ENCODE measurements at places on chromosomes 5 and 9. TPM values are rescaled to one million over a fixed set of nuclear protein-coding genes. Genes with fewer than 3 reads are reported as not detected.

DNA sequence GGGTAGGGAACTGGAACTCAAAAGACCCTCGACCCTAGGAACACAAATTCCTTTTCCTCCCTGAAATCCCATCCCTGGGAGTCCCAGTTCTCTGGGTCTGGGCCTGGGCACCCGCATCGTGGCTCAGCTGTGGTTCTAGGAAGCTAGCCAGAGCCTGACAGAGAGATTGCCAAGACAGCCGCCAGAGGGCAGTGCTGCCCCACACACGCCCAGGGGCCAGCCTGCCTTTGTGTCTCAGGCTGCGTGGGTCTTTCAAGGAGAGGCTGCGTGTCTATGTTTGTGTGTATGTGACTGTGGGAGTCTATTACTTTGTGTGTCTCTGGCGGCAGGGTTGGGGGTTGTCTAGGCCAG, 32.0 kb upstream of the TTLL11 start:
- H3K4me1 ChIP-seq, result peaks cover 16% of the 10 kb centered on the region
- H3K4me3 ChIP-seq, result no peak overlapping the region
- H3K27me3 ChIP-seq, result peaks cover 40% of the 10 kb centered on the region
- no peak overlapping the region for H3K27ac ChIP-seq
- peak; percentile 93 for DNase-seq

The CYLC2 gene
- not detected for total RNA-seq

GRCh38 chr5:71862507-71863060, 143.5 kb downstream of the CARTPT start:
- no peaks in the 10 kb centered on the region for H3K36me3 ChIP-seq
- H3K4me1 ChIP-seq, result no peaks in the 10 kb centered on the region
- no peak for DNase-seq
- no peak overlapping the region for H3K27ac ChIP-seq
- H3K4me3 ChIP-seq, result no peak overlapping the region
- peaks cover 4% of the 10 kb centered on the region for H3K27me3 ChIP-seq

GRCh38 chr5:10632110-10632761, 68.4 kb downstream of the ANKRD33B start:
- no peaks in the 10 kb centered on the region for H3K27me3 ChIP-seq
- H3K36me3 ChIP-seq, result peaks cover 24% of the 10 kb centered on the region
- peak overlapping the region; percentile 86 for H3K27ac ChIP-seq
- H3K4me1 ChIP-seq, result peaks cover 86% of the 10 kb centered on the region
- peak overlapping the region; percentile 62 for H3K4me3 ChIP-seq

DNA sequence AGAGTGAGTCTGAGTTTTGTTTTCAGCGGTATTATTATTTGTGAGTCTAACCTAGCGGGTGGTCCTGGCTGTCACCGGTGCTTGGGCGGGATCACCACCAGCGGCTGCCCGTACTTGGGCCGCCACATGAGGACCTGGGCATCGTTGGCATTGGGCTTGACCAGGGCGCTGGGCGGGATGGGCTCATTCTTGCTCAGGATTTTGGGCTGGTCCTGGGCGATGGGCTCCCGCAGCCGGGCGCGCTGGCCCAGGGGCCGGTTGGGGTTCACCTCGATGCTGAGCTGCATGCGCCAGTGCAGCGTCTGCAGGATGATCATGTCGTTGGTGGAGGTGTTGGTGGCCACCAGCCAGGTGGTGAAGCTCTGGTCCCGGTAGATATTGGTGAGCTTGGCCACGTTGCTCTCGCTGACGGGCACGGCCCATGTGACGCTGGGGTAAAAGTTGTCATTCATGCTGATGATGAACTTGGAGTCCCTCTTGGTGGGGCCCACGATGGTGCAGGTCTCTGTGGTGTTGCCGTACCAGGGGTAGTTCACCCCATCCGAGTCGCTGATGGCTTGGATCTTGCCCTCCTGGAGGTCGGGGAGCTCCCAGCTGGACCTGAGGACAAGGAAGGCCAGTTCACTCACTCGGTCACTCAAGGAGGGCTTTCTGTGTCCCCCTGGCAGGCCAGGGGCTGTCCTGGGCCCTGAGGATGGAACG, 15.4 kb downstream of the FAM78A start:
- no peak overlapping the region for H3K4me3 ChIP-seq
- H3K27ac ChIP-seq, result no peak overlapping the region
- H3K27me3 ChIP-seq, result no peaks in the 10 kb centered on the region

The RACK1 gene
- 2,172 TPM for total RNA-seq

Measured in activated CD4-positive, alpha-beta T cell treated with anti-CD3 and anti-CD28 coated beads, Interleukin-2, amount 10 ng/mL, durations not matched to agents 24 days and 14 days (primary cell).